ENCODE measurements at places on chromosomes 7 and 10.

- DNase-seq: no peak
Observed at GRCh38 chr7:2527505-2528467, 8.2 kb downstream of the LFNG start.

- DNase-seq: no peak
Observed at GRCh38 chr10:129758207-129759021, 205.7 kb downstream of the EBF3 start.

DNA sequence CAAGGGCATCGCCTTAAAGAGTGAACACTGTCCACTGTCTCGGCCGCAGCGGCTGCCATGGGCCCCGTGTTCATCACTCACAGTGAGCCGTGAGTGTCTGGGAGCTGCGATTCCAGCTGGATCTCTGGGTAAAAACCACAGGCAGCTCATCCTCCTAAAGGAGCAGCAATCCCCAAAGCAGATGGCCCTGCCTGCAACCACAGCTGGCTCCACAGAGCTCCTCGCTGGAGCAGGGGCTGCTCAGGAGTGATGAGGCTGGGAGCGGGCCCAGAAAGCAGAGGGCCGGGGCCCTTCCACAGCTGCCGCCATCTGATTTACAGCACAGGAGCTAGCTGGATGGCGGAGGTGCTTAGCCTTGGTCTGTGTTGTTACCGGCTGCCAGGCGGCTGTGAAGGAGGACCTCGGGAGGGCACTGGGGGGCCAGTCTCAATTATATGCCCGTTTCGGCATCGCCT, 6.6 kb upstream of the TMEM184A start:
- peak; percentile 84 for DNase-seq

GRCh38 chr7:52715701-52716100, 319.7 kb upstream of the POM121L12 start:
- no peak for DNase-seq

GRCh38 chr7:124785994-124786393, 20.4 kb upstream of the GPR37 start:
- no peak for DNase-seq

- DNase-seq: no peak
Observed at GRCh38 chr7:16691241-16691640, 45.3 kb downstream of the BZW2 start.

GRCh38 chr10:13779748-13780147, 193.0 kb downstream of the PRPF18 start:
- DNase-seq: no peak

- DNase-seq: no peak
Observed at GRCh38 chr7:96126382-96126781, 195.5 kb downstream of the SLC25A13 start.

DNA sequence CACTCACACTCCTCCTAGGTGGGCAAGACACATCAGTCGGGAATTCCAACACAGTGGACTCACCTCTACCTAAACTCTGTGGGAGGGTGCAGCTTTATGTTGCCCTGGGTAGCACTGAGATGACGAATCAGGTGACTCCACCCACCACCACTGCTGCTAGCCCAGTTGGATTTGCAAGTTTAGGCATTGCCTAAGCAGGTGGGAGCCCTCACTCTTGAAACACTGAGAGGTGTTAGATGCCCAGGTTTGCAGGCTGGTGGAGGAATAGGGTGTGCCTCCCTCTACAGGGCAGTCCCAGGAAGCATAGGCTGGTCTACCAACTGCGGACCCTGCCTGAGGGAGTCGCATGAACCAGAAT, 708.9 kb downstream of the POM121L12 start:
- no peak for DNase-seq

GRCh38 chr7:154255324-154255723, 203.1 kb downstream of the DPP6 start:
- DNase-seq: no peak

- no peak for DNase-seq
Observed at GRCh38 chr7:44388089-44388970, 62.9 kb upstream of the CAMK2B start.

GRCh38 chr7:147249956-147250355, 1133.4 kb downstream of the CNTNAP2 start:
- DNase-seq: no peak

DNA sequence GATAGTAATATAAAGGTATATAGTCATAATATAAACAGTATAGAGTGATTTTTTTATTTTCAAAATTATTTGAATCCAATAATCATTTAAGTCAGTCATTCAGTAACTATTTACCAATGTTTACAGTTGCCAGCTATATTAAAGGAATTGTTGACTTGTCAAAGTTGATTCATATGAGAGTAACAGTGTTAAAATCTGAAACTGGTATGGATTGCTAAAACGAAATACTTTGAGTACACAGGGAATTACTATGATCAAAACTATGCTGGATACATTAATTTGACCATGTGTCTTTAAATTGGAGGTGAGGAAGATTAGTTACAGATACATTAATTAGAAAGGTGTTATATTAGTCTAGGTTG, 282.6 kb downstream of the ADK start:
- no peak for DNase-seq

DNA sequence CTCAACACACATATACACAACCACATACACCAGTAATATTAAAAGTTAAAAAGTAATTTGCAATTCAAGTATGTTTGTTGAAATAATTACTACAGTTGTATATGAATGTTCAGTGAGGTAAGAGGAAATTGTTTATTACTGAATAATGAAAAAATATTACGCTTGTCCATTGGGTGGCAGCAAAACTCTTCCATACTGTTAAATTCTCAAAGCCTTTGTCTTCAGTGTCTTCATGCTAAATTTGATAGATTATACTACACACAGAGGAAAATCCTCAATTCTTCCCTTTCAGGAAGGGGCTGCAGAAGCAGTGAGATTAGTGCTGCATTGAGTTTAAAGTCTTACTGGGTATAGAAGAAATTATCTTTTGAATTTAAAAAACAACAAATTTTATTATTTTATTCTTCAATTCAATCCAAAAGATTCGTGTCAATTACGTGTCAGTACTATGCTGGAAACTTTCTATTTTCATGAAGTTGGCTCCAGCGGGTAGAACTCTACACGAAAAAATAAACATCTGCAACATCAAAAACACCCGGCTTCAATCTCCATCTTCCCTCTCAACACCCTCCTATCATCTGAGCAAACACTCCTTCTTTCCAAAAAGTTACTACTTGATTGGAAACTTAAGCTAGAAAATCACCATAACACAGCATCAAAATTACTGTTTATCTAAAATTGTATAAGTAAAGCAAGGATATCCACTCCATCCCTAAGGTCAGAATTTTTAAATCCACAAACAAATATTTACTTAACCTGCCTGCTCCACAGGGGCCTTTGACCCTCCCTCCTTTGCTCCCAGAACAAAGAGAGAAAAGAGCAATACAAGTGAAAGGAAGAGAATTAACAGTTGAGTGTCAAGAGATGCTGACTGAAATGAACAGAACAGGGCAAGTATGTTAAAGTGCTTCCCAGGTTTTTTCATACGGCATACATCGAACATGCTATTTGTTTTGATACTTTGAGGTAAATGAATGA, 37.0 kb upstream of the TES start:
- peak; percentile 21 for DNase-seq

GRCh38 chr7:124796771-124797170, 31.2 kb upstream of the GPR37 start:
- DNase-seq: no peak

- no peak for DNase-seq
Observed at GRCh38 chr10:89946106-89946505, 244.7 kb downstream of the KIF20B start.

GRCh38 chr10:35913628-35914027, 271.5 kb upstream of the FZD8 start:
- DNase-seq: no peak

DNA sequence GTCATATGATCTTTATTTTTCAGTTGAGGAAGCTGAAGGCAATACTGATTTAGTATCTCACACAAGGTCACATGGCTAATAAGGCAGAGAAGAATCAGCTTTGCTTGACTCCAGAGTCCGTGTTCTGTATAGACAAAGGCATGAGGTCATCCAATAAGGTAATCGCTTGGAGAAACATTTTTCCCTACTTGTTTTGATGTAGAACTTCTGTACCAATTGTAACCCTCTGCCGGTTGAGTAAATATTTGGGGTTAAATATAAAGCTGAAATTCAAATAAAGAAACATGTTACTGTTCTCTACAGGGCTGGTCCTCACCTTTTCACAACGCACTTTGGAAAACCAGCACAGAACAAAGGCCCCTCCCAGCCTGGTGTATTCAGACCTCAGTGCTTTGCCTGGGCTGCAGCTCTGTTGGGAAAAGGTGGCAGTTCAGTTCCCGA, 83.0 kb upstream of the INSYN2A start:
- DNase-seq: no peak

GRCh38 chr7:111067251-111067650, 23.7 kb upstream of the LRRN3 start:
- no peak for DNase-seq

DNA sequence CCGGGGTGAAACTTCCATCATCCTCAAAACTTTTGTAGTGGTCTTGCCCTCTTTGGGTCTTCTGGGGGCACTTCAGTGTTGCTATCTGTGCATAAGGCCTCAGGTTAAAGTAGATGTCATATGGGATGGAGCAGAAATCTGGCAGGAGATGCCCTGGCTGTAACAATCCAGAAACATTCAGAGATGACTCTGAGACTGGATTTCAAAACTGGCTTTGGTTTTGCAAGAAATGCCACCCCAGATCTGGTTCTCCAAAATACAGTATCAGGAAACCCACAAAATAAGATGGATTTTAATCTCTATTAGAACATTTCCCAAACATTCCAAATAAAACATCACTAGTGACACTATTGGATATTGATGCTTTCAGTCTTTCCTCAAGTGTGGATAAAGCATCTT, 191.5 kb downstream of the REEP3 start:
- no peak for DNase-seq

DNA sequence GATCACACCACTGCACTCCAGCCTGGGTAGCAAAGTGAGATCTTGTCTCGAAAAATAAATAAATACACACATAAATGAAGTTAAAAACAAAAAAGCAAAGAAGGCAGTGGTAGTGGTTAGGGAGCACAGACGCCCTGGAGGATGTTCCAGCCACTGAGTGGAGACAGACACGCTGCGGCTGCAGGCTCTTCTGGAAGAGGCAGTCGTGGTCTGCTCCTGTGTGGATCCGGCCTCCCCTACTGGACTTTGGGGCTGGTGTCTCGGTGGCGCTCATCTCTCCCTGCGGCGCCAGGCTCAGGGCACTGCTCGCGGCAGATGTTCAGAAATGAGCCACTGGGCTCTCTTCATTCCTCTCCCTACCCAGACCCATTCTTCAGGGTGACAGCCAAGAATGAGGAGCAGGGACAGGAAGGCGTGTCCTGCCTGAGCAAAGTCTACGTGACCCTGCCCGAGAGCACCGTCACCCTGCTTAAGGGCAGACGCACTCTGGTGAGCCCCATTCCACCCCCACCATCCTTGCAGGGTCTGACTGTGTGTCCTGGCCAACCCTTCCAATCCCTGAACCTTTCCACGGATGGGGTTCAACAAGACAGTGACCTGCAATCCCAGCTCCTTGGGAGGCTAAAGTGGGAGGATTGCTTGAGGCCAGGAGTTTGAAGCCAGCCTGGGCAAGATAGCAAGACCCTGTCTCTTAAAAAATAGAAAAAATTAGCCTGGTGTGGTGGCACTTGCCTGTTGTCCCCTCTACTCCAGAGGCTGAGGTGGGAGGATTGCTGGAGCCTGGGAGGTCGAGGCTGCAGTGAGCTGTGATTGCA, 26.2 kb downstream of the ZAN start:
- no peak for DNase-seq

- no peak for DNase-seq
Observed at GRCh38 chr10:99234041-99234790, 1.4 kb downstream of the HPSE2 start.

DNA sequence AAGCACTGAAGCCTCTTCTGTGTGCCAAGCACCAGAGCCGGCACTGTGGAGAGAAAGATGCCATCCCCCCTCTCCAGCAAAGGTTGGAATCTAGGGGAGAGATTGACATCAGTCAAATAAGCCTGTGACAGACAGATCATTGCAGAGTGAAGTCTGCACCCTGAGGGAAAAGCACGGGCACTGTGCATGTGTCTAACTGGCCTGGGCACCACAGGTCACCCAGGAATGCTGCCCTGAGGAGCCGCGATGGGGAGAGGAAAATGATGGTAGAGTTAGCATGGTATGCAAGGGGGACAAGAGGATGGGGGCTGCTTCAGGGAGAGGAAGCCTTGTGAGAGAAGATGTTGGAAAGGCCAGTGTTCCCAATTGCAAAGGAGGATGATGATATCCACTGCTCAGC, 261.0 kb downstream of the GRID1 start:
- no peak for DNase-seq

GRCh38 chr7:116692401-116693308, 20.7 kb downstream of the MET start:
- DNase-seq: no peak

- DNase-seq: no peak
Observed at GRCh38 chr10:17838080-17838648, 29.0 kb downstream of the MRC1 start.

GRCh38 chr7:155481764-155482163, 23.8 kb downstream of the EN2 start:
- no peak for DNase-seq

- peak; percentile 31 for DNase-seq
Observed at GRCh38 chr7:132251327-132251659, 325.0 kb downstream of the PLXNA4 start.

DNA sequence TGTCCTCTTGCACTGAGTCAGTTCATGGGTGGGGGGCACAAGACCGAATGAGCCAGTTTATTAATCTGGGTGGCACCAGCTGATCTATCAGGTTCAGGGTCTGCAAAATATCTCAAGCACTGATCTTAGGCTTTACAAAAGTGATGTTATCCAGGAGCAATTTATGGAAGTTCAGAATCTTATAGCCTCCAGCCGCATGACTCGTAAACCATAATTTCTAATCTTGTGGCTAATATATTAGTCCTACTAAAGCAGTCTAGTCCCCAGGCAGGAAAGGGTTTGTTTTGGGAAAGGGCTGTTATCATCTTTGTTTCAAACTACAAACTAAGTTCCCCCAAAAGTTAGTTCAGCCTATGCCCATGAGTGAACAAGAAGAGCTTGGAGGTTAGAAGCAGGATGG, 33.9 kb downstream of the AKR1C8 start:
- no peak for DNase-seq

DNA sequence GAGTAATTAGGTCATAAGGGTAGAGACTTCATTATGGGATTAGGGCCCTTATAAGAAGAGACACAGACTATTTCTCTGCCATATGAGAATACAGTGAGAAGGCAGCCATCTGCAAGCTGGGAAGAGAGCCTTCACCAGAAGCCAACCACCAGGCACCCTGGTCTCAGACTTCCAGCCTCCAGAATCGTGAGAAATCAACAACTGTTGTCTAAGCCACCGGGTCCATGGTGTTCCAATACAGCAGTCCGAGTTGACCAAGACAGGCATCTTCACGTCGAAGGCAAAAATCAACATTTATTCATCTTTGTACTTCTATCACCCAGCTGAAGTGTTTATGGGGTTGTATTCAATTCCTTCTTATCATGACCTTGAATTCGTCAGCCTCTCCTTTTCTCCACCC, 5.3 kb downstream of the TUBAL3 start:
- no peak for DNase-seq

Measured in NCI-H2171 (cell line).